Smooth muscle cell of bladder (primary cell): ENCODE measurements at places on chromosomes 11 and 22. TPM values are rescaled to one million over a fixed set of nuclear protein-coding genes. Genes with fewer than 3 reads are reported as not detected.

PATE2 gene
- total RNA-seq, result not detected in 2 replicates

CKAP5 gene
- total RNA-seq, result 46.4 and 53.5 TPM in 2 replicates

DDTL gene
- 0.85 and 0.92 TPM in 2 replicates for total RNA-seq

ANGPTL5 gene
- total RNA-seq, result under 0.01 TPM in 2 replicates

CAPN5 gene
- 9.5 and 11.1 TPM in 2 replicates for total RNA-seq

SVIP gene
- 1.7 and 1.8 TPM in 2 replicates for total RNA-seq

HOATZ gene
- total RNA-seq, result not detected in 2 replicates

SLC17A6 gene
- total RNA-seq, result not detected in 2 replicates

MS4A15 gene
- total RNA-seq, result not detected in 2 replicates

KRTAP5-7 gene
- total RNA-seq, result not detected in 2 replicates

CNTF gene
- 1.2 and 1.4 TPM in 2 replicates for total RNA-seq
